ENCODE measurements at places on chromosomes 16 and 17. TPM values are rescaled to one million over a fixed set of nuclear protein-coding genes. Genes with fewer than 3 reads are reported as not detected.

MYL11 gene
- total RNA-seq = not detected

SEZ6L2 gene
- 31.4 TPM for total RNA-seq

PPM1E gene
- total RNA-seq = 0.89 TPM

KCNJ12 gene
- 4.1 TPM for total RNA-seq

TMEM238L gene
- 72.4 TPM for total RNA-seq

UTS2R gene
- not detected for total RNA-seq

GGT6 gene
- total RNA-seq = 147 TPM

OR2C1 gene
- total RNA-seq = not detected

KRTAP2-2 gene
- total RNA-seq = not detected

SDK2 gene
- not detected for total RNA-seq

CCL13 gene
- not detected for total RNA-seq

TBX6 gene
- total RNA-seq = not detected

VAT1L gene
- total RNA-seq = not detected

ZNF207 gene
- total RNA-seq = 220 TPM

TNP2 gene
- total RNA-seq = not detected

GOT2 gene
- total RNA-seq = 45.7 TPM

SLC6A2 gene
- total RNA-seq = 0.73 TPM

CLEC3A gene
- total RNA-seq = 0.87 TPM

MMP28 gene
- total RNA-seq = 2.2 TPM

OTOP3 gene
- total RNA-seq = 0.18 TPM

SLC13A2 gene
- total RNA-seq = not detected

WFDC1 gene
- 64.3 TPM for total RNA-seq

KIFC3 gene
- total RNA-seq = 87.9 TPM

SMARCD2 gene
- 221 TPM for total RNA-seq

TGFB1I1 gene
- 84.0 TPM for total RNA-seq

NUBP1 gene
- 22.8 TPM for total RNA-seq

ZNF668 gene
- total RNA-seq = 14.2 TPM

FAM20A gene
- total RNA-seq = 13.8 TPM

MBTPS1 gene
- total RNA-seq = 78.1 TPM

KRTAP17-1 gene
- total RNA-seq = not detected

MYO15A gene
- total RNA-seq = 0.87 TPM

GNAO1 gene
- total RNA-seq = 3.8 TPM

SMTNL2 gene
- total RNA-seq = 1.1 TPM

SGCA gene
- total RNA-seq = 5.4 TPM

ELMO3 gene
- total RNA-seq = 11.6 TPM

EVI2A gene
- not detected for total RNA-seq

IKZF3 gene
- not detected for total RNA-seq

PRRT2 gene
- not detected for total RNA-seq

MPV17L gene
- total RNA-seq = 4.6 TPM

PLLP gene
- 190 TPM for total RNA-seq

ZSCAN10 gene
- not detected for total RNA-seq

HS3ST2 gene
- not detected for total RNA-seq

SLC16A6 gene
- not detected for total RNA-seq

FSCN2 gene
- 3.1 TPM for total RNA-seq

MAZ gene
- 865 TPM for total RNA-seq

RMI2 gene
- 79.9 TPM for total RNA-seq

MT1H gene
- total RNA-seq = 33.8 TPM

TEKT1 gene
- 0.55 TPM for total RNA-seq

YBX2 gene
- not detected for total RNA-seq

TBC1D28 gene
- total RNA-seq = not detected

ZNF629 gene
- 18.3 TPM for total RNA-seq

EPX gene
- not detected for total RNA-seq

Measured in stomach (tissue), 19 donors.